ENCODE measurements at places on chromosomes 16 and 17.
A peak's percentile ranks its signal among the peaks of the same experiment; 100 is the strongest.

- no peak for DNase-seq
Observed at GRCh38 chr16:53946746-53947386, 242.9 kb downstream of the FTO start.

DNA sequence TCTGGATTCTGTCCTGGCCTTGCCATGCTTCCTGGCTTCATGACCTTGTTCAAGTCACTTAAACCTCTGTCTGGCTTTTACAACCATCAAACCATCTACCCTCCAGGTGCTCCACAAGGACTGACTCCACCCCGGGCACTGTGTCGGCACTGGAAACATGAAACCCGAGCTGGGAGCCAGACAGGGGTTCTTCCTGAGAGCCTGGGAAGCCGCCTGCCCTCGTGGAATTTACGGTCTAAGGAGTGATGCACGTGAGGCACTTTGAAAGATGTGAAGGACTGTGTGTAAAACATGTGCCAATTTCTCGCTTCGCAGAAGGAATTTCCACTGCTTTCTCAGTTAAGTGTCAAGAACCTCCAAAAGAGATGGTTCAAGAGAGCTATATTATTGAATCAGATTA lies 11.6 kb downstream of the CDK5R1 start:
- DNase-seq, result no peak

GRCh38 chr16:27199736-27200135 lies 3.6 kb upstream of the KDM8 start:
- DNase-seq, result no peak

DNA sequence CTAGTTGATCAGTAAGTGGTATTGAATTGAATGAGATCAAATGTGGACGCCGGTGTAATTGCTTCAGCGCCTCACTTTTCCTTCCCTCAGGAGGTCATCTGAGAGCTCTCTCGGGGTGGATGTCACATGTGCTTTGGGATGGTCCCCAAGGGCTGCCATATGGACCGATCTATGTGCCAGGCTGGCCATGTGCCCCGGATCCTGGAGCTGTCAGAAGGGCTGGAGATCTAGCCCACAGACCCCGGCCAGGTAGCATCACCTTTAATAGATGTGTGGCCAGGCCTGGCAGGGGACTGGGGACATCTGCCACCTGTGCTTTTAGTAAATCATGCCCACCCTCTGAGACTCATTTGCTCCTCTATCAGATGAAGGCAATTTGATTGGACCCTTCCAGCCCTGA lies 95.3 kb upstream of the CRHR1 start:
- no peak for DNase-seq

- no peak for DNase-seq
Observed at GRCh38 chr16:83068686-83069085, 441.9 kb downstream of the CDH13 start.

DNA sequence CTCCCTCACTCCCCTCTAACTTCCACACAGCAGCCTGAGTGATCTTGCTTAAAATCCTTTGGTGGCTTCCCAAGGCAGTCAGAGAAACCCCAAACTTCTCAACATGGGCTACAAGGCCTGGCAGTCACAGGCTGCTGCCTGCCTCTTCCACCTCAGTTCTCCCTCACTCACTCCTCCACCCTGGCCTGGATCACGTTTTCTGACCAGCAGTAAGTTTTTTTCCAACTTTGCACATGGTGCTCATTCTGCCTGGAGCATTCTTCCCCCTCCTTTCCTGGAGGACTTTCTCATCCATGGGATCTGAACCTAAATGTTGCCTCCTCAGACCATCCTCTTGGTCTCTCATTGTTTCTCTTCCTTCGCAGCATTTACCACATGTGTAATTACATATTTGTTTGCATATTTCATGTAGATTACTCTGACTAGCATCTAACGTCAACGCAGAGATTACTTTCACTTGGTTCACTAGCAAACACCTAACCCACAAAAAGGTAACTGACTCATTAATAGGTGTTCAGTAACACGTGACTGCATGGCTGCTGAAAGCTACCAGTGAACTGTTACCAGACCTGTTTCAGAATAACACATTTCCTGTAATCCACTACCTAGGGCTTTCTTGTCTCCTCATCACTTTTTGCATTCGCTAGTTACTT lies 17.1 kb downstream of the GNA13 start:
- peak; percentile 34 for DNase-seq

- no peak for DNase-seq
Observed at GRCh38 chr16:14202697-14203096, 131.6 kb downstream of the MRTFB start.

DNA sequence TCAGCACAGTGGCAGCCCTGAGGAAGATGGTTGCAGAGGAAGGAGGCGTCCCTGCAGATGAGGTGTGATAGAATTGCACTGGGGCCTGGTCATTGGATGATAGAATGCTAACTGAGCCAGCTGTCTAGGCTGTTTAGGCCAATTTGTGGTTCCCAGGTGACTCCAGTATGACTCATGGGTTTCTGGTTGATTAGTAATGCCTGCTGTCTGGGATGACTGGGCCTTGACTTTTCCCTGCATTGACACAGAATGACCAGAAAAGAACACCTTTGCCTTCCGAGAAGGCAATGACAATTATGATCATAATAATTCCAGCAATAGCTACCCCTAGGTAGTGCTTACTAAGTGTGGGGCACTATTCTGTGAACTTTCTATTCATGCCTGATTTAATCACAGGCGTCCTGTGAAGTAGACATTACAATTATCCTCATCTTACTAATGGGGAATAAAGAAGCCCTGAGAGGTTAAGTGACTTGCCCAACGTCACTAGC lies 31.5 kb downstream of the USP43 start:
- DNase-seq, result no peak

DNA sequence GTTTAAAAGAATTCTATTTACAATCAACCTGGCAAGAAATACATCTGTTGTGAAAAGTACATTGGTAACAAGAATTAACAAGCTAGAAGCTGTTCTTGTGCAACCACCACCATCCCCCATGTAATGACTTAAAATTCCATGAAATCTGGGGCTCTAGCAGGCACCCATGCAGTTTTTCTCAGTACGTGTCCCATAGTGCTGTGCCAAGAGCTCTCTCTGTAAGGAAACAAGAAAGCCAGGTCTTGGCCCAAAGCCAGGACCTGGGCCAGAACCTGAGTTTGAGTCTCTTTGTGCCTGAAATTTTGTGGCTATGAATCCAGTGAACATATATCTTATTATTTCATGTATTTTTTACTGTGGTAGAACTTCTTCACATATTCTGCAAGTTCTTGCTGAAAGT lies 46.6 kb downstream of the NUP93 start:
- no peak for DNase-seq

DNA sequence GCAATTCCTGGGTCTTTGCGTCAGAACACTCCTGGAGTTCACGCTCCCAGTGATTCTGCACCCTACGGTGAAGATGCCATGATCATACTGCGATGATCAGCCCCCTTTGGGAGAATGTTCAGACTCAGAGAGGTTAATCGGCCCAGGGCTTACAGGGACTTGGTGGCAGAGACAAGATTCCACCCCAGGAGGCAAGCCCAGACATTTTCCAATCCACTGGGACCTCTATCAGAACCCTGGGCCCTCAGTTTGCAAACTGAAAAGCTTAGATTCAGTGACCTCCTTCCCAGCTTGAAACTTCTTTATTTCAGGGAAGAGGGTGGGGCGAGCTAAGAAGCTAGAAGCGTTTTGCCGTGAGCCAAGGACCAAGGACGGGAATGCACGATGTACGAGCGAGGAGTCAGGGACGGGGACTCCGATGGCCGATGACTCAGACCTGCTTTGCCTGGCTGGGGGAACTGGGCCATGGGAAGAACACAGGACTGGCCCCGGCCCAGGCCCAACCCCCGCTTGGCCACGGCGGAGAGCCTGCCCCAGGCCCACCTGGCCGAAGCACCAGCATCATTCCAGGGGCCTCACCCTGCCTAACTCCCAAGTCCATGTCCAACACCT lies 34.7 kb downstream of the SOCS3 start:
- no peak for DNase-seq

- DNase-seq, result no peak
Observed at GRCh38 chr16:81816351-81816750, 37.3 kb downstream of the PLCG2 start.

DNA sequence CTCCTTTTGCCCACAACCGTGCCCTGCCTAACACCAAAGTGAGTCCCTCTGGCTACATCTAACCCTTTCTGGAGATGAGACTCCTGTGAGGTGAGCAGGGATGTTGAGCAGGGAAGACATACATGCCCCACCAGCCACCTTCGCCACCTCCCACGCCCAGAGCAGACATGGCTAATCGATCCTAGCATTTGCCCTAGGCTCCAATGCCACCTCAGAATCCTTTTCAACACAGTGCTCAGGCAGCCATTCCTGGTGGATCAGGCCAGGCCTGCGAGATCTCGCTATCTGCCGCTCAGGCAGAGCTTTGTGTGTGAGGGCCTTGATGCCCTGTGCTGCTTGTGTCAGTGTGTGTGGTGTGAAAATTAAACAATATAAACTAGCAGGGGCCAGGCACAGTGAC lies 21.0 kb downstream of the SCGB1C2 start:
- DNase-seq, result no peak

- no peak for DNase-seq
Observed at GRCh38 chr17:46046957-46047356, 47.9 kb downstream of the STH start.

DNA sequence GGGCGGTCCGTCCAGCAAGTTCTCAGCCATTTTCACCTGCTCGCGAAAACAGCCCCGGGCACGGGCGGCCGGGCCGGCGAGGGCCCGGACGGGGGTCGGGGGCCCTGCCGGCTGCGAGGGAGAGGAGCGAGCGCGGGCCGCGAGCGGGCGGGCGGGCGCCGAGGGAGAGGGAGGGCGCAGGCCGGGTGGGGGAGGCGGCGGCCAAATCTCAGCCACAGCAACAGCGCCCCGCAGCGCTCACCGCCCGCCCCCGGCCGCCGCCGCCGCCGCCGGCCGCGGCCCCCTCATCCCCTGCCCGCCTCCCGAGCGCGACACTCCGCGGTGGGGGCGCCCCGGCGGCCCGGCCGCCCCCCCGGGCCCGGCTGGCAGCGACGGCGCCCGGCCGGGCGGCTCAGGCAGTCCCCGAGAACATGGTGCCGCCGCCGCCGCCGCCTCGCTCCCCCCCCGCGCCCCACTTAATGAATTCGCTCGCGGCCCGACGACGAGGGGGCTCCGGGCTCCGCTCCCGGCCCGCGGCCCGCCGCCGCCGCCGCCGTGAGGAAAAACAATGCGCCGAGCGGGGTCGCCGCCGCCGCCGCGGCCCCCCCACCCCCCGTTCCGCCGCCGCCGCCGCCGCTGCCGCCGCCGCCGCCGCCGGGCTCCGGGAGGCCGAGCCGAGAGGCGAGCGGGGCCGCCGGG lies 487 bp downstream of the CREBBP start:
- DNase-seq, result peak; percentile 53

GRCh38 chr17:39404542-39405378 lies 3.3 kb upstream of the FBXL20 start:
- DNase-seq, result peak; percentile 25

- DNase-seq, result no peak
Observed at GRCh38 chr16:8828541-8829165, 31.0 kb downstream of the PMM2 start.

DNA sequence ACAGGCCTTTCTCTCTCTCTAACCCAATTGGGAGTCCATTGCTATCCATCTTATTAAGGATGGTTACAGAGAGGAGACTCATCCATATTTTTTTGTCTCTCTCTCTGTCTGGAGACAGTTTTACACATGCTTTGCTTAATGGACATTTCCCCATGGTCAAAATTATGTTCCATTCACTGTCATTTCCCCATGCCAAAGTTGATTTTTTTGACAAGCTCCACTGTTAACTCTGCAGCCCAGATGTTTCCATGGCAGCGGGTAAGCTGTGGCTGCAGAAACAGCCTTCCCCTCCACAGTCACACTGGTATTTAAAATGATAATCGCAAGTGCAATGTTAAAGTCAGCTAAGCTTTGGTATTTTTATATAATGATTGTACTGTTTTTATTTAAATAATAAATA lies 63.9 kb upstream of the HLF start:
- DNase-seq, result no peak

DNA sequence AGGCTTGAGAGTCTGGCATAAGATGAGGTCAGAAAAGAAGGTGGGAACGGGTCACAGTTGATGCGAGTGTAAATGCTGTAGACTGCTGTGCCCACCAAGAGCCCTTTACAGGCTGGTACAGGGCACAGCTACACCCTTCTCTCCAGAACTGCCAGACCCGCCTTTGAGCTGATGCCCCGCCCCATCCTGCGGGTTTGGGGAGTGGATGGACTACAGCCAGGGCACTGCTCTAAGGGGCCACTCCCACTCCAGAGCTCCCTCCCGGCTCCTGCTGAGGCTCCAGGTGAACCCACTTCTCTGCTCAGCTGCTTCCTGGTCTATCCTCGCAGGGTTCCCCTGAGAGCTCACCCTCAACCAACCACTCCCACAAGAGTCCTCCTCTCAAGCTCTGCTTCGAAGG lies 12.3 kb downstream of the MEIOB start:
- DNase-seq, result no peak

DNA sequence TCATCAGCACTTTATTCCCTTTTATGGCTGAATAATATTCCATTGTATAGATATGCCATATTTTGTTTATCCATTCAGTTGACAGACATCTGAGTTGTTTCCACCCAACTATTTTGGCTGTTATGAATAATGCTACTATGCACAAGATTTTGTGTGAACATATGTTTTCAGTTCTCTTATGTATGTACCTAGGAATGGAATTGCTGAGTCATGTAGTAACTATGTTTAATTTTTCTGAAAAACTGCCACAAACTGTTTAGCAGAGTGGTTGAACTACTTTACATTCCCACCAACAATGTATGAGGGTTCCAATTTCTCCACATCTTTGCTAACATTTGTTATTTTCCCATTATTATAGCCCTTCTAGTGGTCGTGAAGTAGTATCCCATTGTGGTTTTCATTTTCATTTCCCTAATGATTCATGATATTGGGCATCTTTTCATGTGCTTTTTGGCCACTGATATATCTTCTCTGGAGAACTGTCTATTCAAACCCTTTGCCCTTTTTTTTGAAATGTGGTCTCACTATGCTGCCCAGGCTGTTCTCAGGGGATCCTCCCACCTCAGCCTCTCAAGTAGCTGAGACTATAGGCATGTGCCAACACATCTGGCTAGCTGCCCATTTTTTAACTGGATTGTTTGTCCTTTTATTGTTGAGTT lies 26.3 kb downstream of the SMURF2 start:
- no peak for DNase-seq

DNA sequence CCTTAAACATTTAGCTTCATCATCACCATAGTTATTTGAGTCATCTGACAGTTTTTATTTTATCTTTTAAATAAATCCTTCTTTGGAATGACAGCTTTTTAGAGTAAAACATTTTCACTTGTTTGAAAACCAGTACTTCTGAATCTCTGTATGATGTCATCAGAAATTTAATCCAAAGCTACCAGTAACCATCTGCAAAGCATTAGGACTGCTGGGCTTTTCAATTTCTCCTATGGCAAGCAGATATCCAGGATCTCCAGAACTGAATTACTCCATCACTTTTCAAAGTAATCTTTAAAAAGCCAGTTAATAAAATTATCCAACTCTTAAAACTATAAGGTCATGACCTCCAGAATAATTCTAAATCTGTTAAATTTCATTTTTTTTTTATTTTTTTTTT lies 51.5 kb downstream of the CHCT1 start:
- DNase-seq, result no peak

GRCh38 chr17:35099908-35100307 lies 19.8 kb downstream of the RAD51D start:
- DNase-seq, result no peak
